Stimulated activated CD4-positive, alpha-beta T cell treated with anti-CD3 and anti-CD28 coated beads, Interleukin-15, amount 100 ng/mL, for 48 hours (primary cell): ENCODE measurements at places on chromosomes 6 and 20.

DNA sequence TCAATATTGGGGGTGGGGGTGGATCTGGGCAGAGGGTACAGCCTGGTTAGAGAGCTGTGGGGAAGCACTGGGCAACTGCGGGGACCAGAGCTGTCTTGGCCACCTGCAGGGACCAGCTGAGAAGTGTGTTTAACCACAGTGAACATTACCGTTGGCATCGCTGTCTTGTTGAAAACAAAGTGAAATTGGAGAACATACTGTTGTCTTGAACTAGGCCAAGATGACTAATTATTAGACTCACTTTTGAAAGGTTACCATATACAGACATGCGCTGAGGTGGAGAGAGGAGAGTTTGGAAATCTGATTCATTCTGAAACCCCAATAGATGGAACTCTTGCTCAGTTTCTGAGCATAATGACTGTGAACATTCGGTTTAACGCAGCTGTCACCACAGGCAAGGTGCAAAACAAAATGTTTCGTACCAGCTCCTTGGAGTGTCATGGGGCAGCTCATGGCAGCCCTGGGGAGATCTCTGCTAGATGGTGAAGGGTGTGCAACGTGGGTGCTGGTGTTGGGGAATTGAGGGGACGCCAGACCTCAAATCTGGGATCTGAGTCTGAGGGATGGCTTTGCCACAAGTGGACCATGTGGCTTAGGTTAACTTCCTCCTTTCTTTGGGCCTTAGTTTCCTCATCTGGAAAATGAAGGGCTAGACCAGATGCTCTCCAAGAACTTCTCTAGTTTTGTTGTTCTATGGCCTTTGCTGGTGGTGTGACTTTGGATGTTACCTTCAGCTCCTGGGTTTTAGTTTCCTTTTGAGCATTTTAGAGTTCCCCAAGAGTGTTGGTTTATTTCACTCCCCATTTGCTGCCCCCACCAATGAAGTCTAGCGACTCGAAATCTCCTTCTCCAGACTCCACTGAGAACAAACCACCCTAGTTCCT, 24.6 kb upstream of the GTSF1L start:
- peak; percentile 59 for DNase-seq

DNA sequence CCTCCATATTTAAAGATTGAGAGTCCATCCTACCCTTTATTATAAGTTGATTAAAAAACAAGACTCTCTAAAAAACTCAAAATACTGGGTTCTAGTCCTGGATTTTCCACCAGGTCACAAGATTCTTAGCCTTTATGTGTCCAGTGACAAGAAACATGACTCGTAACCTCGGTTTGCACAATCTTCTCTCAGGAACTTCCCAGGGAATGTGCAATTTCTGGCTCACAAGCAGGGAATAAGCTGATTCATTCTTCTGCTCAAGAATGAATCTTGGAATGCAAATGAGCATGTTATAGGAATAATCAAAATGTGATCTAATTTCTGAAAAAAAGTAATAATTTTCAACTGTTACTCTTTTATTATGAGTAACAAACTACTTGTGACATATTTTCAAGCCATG, 45.1 kb downstream of the OGFRL1 start:
- DNase-seq: no peak

DNA sequence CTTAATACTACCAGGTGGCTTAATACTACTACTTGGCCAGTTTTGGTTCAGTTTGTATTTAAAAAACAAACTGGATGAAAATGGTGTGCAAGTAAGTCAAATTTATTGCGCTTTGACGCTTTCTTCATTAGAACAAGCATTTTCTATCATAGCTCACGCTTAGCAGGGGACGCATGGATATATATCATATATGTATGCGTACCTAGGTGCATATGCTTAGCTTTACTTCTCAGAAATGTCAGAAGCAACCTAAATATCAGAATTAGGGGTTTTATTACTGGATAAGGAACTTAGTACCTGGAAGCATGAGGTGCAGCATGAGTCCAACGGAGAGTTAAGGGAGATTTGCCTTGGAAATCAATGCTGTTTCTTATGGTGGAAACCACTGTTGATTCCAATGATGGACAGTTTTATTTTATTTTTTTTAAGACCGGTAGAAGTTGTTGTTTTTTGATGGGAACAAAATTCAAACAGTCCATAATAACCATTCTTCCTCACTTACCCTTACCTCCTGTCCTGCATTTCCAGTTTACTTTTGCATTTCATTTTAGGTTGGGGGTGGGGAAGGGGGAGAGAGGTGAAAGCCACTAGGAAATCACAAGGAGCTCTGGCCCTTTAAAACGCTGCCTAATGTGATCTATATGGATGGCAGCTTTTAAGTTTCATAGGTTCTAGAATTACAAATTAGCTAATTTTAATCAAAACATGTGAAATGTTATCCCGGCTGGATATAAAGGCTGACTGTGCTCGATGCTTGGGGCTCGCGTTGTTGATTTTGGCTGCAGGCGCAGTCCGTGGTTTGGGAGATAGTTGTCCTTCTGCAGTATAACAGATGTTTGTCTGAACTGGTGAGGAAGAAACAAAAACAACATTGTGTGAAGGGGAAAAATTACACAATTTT, 2.1 kb downstream of the SOBP start:
- no peak for DNase-seq

GRCh38 chr6:158290040-158290439, 22.2 kb upstream of the TULP4 start:
- DNase-seq: no peak

- DNase-seq: no peak
These were observed 20.3 kb downstream of the PACSIN1 start for GRCh38 chr6:34486106-34486740.

DNA sequence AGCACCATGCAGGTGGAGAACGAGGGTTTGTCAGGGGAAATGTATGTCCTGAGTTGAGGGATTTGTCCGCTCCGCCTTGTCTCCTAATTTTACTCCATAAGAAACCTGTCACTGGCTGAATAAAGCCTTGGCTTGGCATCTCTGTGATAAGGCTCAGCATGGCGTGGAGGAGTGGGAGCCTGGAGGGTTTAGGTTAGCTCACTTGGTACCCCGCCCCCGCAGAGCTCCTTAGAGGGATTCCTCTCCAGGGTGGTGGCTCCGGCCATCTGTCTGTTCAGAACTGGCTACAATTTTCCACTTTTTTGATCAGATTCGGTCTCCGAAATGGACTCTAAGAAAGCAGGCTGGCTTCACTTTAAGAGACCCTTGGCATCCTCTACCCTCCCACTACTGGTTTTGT, 192.2 kb upstream of the SYNDIG1 start:
- DNase-seq: no peak
